Suppressor macrophage (primary cell): ENCODE measurements at places on chromosomes 7 and 10.
A peak's percentile ranks its signal among the peaks of the same experiment; 100 is the strongest.

- DNase-seq, result no peak
These were observed 30.2 kb downstream of the ENTPD7 start for GRCh38 chr10:99689461-99689860.

GRCh38 chr10:123134343-123134914 lies 1.3 kb upstream of the HMX3 start:
- no peak for DNase-seq

- DNase-seq, result peak; percentile 59
These were observed 43.0 kb downstream of the SCRN1 start for GRCh38 chr7:29946428-29947186.

DNA sequence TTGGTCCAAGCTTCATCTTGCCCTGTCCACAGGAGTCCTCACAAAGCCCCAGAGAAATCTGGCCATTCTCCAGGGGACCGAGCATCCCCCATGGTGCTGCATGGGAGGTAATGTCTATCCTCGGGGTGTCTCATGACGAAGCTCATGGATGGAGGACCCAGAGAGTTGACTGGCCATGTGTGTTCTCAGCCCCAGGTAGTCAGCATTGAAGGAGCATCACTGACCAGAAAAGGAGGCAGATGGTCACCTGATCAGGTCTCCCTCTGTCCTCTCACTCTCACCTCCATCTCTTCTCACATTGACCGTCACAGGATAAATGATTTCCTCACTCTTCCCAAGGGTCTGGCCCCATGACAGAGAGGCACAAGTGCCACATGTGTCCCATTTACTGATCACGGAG lies 33.4 kb upstream of the GDF10 start:
- no peak for DNase-seq

DNA sequence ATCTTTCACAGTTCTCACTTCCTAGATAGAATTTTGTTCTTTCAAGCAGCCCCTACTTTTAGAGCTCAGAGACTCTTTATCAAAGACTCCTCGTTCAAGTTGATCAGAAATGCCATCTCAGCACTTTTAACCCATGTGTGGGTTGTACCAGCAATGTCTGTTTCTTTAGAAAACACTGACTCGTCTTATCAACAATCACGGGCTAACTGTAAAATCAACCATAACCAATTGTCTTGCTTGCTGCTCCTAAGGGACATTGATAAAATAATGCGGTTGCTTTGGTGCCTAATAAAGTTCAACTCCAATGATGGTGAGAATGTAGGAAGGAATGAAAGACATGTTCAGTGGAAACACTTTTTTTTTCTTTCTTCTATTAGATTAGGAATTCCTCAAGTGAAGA lies 12.9 kb upstream of the CDK6 start:
- DNase-seq, result no peak

- DNase-seq, result peak; percentile 78
These were observed 29.8 kb upstream of the PURB start for GRCh38 chr7:44914992-44915607.

DNA sequence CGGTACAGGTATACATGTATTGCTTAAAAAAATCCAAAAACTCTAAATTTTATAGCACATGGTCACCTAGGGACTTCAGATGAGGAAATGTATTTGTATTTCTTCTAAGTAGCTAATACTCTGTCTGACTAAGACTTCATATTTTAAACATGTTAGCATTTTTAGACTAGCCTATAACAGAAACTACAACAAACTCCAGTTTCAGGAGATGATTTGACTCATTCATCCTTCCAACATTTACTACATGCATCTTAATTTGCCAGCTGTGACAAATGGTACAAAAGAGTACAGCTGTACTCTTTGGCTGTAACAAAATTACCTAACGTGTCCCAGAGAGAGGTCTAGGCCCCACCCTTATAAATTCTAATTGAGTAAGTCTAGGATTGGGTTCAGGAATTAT lies 22.2 kb downstream of the TMEM209 start:
- DNase-seq, result no peak

DNA sequence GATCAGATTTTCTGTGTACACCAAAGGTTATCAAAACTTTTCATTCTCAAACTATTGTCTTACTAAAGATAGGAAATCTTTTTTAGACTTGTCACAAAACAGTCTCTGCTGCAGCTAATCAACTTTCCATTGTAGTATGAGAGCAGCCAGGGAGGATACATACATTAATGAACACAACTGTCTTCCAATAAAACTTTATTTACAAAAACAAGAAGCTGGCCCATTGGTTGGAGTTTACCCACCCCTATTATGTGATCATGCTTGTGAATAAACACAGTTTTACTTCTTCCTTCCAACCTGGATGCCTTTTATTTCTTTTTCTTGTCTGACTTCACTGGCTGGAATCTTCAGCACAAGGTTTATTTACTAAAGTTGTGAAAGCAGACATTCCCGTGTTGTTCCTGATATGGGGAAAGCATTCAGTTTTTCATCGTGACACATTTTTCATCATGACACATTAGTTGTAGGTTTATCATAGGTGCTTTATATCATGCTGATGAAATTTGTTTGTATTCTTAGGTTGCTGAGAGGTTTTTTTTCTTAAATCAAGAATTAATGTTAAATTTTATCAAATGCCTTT lies 98.5 kb upstream of the CDK13 start:
- no peak for DNase-seq

GRCh38 chr10:91587710-91588638 lies 44.9 kb downstream of the PPP1R3C start:
- no peak for DNase-seq

- DNase-seq, result no peak
These were observed 330.2 kb upstream of the FZD1 start for GRCh38 chr7:90933984-90934383.

- DNase-seq, result no peak
These were observed 24.4 kb upstream of the TES start for GRCh38 chr7:116185956-116186355.

DNA sequence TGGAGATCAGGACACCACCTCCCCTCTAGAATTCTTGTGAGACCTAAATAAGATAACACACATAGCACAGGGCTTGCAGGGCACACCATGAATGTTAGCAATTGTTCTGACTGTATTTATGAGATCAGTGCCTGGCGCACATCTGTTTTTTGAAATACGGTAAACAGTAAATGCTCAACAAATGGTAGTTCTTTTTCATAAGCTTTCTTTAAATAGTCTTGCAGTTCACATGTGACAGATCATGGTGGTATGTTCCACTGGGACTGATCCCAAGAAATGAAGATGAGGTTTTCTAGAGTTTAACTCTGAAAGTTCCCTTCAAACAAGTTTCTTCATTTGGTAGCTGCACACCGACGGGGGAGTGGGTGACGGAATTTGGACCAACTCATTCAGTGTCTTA lies 34.8 kb downstream of the CREB5 start:
- no peak for DNase-seq

DNA sequence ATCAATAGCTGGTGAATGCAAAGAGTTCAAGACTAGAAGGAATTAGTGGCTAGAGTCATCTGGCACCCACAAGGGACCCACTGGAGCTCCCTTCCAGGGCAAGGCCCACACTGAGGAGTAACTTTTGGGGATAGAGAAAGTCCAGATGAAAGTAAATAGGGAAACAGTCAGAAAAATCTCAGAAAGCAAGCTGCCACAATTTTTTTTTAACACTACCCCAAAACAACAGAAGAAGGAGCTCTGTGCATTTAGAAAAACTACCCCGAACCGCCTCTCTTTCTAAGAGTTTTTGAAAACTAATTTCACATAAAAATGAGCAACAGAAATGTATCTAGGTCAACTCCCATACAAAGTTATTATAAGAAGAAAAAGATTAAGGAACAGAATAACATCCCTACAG lies 42.2 kb downstream of the AOAH start:
- no peak for DNase-seq

- no peak for DNase-seq
These were observed 604.0 kb downstream of the LRMDA start for GRCh38 chr10:76035206-76036110.

GRCh38 chr7:157708919-157709295 lies 372.1 kb downstream of the DNAJB6 start:
- DNase-seq, result no peak

GRCh38 chr10:103792547-103792946 lies 62.8 kb downstream of the SH3PXD2A start:
- DNase-seq, result no peak

GRCh38 chr10:116198676-116199035 lies 74.3 kb downstream of the GFRA1 start:
- DNase-seq, result no peak

DNA sequence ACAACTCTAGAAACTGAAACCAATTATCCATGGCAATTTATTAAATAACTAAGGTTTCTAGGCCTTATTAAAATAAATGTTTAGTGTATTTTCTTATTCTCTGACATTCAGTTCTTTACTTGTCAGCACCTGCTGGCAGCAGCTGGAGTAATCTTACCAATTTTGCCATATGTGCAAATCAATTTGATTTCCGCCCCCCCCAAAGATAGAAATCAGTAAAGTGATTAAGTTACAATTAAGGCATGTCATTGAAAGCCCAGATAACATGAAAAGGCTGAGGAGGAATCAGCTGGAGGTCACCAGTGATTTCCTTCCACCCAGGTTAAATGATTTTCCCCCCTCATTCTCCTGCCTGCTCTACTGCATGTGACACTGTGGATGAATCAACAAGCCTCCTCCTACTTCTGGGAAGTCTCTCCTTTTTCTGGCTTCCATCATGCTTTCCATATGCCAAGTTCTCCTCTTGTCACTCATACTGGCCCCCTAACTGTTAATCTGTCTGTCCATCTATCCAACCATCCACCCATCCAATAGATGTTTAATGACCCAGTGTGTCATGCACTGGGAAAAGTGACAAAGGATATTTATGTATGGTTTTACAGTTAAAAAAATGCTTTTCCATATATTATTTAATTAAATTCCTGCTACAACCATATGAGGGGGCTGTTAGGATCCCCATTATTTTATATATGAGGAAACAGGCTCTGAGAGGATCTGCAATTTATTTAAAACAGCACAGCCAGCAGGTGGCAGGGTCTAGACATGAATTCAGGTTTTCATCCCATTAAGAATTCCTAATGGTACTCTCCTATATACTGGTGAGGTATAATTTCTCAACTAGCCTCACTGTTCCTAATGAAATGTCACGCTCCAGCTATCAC lies 116.5 kb downstream of the ATXN7L1 start:
- peak; percentile 67 for DNase-seq

DNA sequence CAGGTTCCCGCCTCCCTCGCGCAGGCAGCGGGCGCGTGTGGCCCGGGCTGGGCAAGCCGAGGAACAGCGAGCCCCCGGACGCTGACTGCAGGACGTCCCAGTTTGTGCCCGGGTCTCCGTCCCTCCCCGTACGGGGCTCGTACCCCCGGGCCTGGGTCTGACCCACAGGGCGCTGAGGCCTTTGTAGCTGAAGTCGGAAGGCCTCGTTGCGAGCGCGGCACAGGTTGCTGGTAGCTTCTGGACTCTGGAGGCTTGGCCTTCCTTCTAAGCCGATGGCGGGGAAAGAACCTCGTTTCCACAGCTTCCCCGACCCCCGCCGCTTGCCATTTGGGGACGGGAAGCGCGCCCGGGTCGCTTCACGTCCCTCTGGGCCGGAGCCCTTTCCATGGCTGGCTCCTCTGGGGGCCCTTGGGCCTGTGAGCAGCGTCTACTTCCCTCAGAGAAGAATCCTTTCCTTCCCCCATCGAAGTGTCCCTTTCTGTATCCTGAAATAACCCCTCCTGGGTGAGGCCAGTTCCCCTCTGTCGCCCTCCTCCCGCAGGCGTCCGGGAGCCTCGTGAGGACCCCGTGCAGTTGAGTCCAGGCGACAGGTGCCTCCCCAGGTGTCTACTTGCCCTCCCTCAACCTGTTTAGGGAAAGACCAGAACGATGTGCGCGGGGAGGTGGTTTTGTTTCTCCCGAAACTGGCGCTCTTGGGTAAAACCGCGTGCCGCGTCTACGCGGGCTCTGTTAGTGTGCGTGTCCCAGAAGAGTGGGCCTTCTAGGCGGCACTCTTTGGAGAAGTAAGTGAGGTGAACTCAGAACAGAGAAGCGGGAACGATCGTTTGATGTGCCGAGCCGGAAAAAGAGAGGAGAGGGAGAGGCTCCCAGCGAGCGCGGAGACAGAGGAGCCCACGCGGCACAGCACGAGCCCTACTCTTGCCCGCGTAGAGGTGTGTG lies 9.3 kb downstream of the EVX1 start:
- DNase-seq, result peak; percentile 21

DNA sequence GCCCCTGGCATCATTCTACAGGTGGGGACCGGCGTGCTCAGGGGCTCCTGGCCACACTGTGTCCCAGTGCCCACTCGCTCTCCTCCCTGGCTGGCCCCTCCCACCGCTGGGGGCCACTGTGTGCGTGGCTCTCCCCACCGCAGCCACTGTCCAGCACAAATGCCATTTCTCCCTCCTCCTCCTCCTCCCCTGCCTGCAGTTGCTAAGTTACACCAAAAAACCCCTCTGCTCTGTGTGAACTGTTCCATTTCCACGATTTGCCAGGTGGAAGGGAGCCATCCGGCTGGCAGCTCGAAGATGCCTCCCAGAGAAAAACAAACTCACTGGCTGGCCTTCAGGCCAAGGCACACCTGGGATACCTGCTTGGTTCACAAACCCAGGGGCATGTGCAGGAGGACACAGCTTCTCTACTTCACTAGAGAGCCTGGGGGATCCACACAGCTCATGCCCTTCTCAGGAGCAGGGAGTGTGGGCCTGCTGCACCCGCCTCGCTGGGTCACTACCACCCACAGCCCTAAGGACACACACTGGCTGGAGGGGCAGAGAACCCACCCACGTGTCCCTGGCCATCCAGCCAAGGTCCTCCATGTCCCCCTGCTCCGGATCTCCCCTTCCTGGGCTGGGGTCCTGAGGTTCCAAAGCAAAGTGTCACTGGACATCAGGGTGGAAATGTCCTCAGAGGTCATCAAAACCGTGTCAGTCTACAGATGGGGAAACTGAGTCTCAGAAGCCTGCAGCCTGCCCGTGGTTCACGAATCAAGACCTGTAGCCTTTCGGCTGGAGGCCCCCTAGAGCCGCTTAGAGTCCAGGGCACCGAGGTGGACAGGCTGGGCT lies 1.7 kb downstream of the RASGEF1A start:
- no peak for DNase-seq

- DNase-seq, result no peak
These were observed 283.0 kb downstream of the USP6NL start for GRCh38 chr10:11328264-11329061.

DNA sequence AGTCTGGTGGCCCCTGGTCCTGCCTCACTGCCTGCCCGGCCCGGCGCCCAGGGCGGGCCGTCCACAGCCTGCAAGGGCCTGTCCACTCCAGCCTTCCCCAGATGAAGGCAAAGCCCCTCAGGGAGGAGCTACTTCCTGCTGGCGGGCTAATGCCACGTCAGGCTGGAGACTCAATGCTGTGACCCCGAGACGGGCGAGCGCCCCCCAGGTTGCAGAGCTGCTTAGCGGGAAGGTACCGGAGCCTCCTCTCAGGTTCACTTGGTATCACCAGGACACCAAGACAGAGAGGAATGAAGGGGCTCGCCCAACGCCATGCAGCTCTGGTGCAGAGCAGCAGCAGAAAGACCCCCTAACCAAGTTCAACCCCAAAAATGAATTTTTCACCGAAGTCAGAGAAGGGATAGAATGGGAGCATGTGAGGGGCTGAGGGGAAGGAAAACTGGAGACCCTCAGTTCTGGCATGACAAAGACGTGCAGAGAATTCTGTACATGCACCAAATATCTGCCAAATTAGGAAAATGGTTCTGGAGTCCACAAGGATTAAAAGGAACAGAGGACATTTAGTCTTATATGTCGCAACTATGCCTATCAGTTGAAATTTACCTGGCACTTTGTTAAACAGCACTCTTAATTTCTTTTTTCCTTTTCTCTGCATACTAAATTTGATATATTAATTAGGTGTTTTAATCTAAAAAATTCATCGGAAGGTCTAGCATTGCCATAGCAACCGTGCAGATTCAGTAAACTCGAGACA lies 2.8 kb downstream of the STK32C start:
- DNase-seq, result no peak

- no peak for DNase-seq
These were observed 248.9 kb downstream of the FOXP2 start for GRCh38 chr7:114663502-114663901.
